IPS-NIHi11 (cell line): ENCODE measurements at places on chromosomes 2 and 18.

DNA sequence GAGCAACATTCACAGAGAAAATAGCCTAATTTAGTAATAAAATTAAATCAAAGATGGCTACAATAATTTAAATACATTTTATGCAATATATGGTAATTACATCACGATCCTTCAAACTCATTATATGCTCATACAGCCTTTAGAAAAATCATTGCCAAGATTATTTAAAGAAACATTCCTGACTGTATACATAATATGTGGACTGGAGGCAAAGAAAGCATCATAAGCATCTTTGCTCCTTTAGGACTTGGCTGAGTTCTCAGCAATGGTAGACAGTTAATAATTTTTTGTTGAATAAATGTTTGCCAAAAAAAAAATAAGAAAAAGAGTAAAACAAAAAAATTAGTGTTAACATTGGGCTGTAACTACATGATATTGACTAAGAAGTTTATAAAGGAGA, 26.9 kb downstream of the NCKAP5 start:
- no peak for DNase-seq

- DNase-seq: no peak
Observed at GRCh38 chr18:8142131-8142711, 467.0 kb upstream of the RAB12 start.

DNA sequence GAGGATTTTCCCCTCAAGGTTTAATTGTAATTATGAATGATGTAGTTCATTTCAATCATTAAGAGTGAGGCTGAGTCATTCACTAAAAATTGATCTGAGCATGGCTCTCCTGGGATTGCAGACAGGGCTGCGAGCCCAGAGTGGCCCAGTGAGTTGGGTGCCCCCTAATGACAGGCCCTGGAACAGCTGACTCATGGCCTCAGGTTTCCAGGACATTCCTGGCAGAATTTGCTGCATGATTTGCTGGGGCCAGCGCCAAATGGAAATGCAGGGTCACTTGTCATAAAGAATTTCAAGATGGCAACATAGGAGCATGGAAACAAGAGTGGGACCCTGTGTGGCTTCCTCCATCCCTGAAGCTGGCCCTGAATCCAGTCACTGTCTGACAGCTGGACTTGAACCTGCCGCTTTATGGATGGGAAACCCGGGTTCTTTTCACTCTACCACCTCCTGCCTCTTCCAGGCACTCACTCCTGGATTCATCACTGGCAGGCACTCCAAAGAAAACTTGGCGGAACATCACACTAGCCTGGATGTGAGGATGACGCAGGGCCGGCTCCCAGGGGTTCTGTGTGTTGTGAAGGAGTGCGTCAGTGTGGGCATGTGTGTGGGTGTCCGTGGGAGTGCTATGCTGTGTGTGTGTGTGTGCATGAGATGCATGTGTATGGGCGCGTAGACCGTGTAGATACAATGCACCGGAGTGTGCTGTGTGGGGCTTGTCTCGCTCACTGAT, 15.2 kb downstream of the OTOF start:
- DNase-seq: peak; percentile 78

GRCh38 chr18:3873698-3874097, 423.7 kb downstream of the TGIF1 start:
- no peak for DNase-seq

DNA sequence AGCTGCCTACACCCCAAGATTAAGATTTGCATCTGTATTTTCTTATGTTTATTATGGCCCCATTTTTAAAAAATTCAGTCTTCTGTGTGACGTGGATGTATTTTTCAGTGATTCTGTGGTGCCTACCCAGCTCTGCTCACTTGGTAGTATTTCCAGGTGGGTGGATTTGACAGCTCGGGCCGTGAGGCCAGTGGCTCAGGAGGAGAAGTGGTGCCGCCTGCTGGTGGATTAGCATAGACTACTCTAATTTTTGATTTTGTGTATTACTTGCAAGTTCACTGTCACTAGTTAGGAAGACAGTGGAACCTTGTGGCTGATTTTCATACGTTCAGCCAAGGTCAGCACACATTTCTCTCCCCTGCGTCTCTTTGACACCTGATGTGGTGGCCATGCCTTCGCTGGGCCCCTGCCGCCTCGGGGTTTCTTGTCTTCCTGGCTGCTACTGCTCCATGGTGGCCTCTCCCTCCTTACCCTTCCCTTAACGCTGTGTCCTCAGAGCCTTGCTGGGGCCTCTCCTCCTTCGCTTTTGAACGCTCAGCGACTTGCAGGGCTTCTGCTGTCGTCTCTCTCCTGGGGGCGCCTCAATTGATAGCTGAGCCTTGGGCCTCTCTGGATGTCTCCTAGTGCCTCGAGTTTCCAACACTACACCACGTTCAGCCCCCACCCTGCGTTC, 89.4 kb downstream of the DGKD start:
- DNase-seq: peak; percentile 88
